Foreskin fibroblast (primary cell): ENCODE measurements at places on chromosomes 7 and 10.
A peak's percentile ranks its signal among the peaks of the same experiment; 100 is the strongest.

DNA sequence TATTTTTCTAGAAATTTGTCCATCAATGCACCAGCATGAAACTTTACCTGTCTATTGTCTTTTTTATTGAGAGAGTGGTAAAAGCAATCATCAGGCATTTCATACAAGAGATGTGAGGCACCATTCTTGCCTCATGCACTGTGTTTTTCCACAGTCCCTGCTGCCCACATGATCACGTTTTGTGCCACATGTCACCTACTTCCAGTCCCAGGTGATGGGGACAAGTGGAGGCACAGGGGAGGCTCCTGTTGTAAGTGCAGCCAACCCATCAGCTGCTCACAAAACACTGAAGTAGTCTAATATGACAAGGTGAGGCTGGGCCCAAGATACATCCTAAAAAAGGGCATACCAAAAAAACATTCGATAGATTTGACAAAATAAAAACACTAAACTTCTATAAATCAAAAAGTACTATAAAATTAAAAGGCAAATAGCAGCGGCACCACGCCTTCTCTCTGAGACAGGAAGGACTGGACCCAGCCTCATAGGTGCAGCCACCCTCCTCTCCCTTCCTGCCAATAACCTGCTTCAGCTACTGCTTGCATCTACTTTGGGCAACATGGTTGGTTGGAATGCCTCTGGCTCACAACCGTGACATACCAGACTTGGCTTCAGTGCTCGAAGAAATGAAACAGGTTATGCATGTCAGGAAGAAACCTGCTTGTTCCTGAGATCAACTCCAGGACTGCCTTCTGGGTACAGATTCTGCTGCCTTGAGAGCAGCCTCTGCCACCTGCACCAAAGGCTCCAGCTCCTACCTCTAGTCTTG, 2.3 kb downstream of the ZC3HAV1L start:
- no peak for DNase-seq

DNA sequence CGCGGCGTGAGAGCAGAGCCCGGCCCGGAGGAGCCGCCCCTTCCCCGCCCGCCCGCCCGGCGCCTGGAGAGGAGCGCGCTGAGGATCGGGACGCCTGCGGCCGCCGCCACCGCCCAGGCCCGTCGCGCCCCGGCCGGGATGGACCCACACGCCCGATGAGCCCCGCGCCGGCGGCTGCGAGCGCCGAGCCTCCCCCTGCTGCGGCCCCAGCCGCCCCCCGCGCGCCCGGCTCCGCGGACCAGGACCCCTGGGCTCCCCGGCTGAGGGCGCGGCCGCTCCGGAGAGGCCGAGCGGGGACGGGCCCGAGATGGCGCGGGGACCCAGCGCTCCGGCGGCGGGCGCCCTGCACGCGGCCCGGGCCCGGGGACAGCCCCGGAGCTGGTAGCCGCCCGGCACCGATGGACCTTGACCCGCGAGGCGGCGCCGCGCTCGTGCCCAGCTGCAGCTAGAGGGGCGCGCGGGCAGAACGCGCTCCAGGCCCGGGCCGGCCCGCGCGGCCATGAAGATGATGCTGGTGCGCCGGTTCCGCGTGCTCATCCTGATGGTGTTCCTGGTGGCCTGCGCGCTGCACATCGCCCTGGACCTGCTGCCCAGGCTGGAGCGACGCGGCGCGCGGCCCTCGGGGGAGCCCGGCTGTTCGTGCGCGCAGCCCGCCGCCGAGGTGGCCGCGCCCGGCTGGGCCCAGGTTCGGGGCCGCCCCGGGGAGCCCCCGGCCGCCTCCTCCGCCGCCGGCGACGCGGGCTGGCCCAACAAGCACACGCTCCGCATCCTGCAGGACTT, 520 bp downstream of the FAM20C start:
- DNase-seq = no peak

DNA sequence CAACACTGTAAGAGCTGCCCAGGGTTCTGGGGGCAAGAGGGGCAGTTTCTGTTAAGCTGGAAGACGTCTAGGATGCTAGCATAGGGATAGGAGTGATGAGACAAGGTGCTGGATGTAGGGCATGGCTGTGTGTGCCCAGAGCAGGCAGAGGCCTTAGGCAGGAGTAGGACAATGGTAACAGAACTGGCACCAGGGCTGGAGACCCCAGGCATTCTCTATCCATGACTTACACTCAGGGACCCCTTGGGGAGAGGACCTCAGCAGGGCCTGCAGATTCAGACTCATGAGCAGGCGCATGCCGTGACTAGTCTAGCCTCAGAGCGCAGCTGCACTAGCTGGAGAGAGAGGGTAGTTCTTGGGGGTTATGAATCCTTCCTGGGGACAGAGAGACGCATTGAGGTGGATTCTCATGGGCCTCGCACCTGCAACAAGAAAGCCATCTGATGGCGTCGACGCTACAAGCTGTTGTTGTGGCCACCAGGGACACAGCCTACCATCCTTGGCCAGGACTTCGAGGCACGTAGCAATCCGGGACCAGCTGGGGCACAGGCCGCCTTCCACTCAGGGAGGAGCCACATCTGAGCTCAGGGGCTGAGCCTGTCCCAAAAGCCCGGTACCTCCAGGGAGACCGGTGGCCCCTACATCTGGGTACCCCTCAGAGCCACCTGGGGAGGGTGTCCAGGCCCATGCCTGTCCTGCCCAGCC, 474.1 kb downstream of the PTPRN2 start:
- no peak for DNase-seq

DNA sequence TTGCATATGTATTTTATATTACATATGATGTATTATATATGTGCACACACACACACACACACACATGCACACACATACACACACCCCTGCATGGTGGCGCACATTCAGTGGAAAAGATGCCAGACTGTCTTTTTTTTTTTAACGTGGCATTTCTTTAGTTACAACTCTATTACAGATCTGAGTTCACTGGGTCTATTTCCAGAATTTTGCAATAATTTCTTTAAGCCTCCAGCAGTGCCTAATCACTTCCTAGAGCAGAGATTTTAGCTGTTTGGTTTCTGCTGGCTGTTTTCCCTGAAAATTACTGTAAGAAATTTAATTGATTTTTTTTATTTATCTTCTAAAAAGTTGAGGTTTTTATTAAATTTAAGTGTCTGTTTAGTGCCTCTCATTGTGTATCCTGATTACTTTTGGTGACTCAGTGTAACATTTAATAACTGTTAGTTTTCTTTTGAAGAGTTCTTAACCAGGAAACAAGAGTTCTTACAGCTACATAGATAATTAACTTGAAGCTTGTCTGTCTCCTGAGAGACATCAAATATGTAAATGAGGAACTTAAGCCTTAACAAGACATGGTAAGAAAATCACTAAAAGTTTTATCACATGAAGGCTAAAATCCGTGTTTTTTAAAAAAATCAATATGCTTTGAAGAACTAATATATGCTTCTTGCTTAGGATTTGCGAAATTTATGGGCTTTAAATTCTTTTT, 232.0 kb downstream of the MDFIC start:
- DNase-seq = peak; percentile 6

DNA sequence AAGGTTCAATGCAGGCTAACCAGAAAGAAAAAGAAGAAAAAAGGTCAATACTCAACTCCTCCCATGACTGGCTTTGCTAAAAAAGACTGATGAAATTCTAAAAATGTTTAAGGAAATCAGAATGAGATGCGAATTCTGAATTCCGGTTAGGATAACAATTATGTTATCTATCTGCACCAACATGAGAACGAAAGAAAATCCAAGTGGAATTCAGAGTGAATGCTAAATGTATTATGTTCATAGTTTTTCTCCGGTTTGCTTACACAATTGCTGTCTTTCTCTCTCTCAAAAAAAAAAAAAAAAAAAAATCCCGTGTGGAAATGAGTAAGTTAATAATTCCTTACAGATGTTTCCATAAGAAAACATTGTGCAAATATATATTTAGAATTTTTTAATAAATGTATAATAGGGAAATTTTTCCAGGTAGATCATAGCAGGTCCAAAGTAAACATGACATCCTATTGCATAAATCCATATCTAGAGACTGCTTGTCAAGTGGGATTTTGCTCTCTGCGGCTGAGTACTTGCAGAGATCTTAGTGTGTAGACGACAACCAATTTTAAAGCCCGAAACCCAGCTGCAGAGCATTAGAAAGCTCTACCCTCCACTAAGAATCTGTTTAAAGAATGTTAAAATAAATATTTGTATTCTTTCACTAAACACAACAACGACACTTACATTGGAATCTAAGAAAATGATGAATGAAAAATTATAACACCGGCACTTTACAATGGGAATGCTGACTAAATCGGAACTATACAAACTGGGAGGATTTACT, 104.0 kb downstream of the JAZF1 start:
- no peak for DNase-seq

DNA sequence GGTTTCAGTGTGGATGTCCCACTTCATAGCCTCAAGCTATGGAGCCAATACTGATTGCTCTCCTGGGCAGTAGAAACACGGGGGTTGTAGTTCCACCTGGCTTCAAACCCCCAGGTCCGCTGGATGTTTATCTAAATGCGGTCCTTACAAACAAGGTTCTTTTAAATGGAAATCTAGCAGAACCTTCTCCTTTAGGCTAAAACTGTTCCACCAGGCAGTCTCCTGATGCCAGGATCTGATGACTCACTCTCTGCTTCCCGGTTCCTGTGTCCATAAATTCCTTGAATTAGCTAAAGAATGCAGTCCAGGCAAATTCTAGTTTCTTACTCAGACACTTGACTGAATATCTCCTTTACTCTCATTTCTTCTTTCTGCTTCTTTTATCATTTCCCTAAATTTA, 108.4 kb upstream of the FAM3C start:
- peak; percentile 90 for DNase-seq

DNA sequence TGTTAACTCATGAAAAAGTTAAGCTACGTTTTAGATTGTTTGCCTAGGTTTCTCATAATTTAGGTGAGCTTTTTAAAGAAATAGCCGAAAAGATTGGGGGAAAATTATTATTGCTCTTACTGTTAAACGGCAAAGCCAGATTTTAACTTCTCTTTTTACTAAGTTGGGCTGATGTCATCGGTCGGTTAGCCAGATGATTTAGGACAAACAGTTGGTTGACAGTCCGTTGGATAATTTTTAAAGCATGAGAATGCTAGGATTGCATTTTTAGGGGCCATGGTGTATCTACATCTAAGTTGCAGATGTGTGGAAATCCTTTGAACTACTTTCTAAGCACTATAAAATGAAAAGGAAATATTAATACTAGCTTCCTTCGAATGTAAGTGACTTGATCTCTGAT, 280.9 kb upstream of the AKR1E2 start:
- peak; percentile 63 for DNase-seq
